Stimulated activated CD8-positive, alpha-beta memory T cell treated with anti-CD3 and anti-CD28 coated beads, Interleukin-7, amount 100 ng/mL, for 1 hour (primary cell): ENCODE measurements at places on chromosomes 4 and X.
A peak's percentile ranks its signal among the peaks of the same experiment; 100 is the strongest.

GRCh38 chr4:171101845-171102244, 711.4 kb upstream of the GALNTL6 start:
- no peak for DNase-seq

- no peak for DNase-seq
These were observed 850 bp downstream of the IGBP1 start for GRCh38 chrX:70134116-70134477.

GRCh38 chrX:130393451-130394074, 8.1 kb upstream of the GPR119 start:
- no peak for DNase-seq

DNA sequence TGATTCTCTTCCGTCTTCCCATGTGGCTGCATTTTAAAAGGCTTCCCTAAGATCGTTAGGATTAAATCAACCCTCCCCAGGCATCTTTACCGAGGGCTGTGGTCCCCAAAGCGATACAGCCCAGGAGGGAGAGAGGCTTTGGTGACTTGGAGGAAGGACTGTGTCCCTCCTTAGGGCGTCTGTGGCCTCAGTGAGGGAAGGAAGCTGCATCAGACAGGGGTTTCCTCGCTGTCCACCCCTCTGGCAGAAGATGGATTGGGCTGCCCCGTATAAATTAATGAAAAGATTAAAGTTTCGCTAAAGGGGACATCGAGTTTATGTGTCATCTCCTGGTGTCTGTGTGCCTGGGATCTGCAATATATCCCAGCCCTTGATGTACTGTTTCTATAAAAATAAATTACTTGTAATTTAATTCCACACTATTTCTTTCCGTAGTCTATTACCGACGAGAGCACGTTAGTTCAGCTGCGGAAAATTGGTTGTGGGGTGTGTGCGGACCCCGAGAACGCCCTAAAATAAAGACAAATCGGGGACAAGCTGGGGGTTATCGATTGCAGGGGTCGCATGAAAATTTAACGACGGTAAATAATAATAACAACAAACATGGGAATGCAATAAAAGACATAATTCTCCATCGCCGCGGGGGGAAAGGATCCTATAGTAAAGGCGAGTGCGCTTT, 6.5 kb downstream of the SHOX start:
- no peak for DNase-seq

DNA sequence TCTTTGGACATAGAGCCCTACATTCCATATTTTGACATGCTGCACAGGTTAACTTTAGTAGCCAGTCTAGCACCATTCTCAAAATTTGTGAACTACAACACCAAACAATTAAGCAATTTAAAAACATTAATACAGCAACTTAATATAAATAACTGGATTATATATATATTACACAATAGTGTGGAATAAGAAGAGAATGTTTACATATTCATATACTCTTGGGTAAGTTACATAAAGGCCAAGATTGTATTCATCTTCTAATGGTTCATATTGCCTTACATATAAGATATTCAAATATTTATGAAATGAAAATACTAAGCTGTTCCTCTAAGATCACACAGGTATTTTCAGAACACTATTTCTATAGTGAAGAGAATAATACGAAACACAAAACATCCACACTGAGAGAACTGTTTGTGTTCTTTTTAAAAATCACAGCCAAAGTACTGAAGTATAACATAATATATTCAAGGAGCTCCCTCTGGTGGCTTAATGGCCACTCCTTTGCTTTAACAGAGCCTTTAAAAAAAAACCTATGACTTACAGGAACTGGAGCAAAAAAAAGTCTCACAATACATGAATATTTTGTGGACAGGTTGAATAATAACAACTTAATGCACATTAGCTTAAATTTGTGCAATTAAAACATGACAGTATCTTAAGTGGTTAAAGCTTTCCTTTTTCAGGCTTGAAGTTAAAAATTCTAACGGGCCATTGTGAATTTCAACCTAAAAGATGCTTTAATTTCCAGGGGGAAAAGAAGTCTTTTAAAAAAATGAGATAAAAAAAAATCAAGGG, 46.2 kb downstream of the NEK1 start:
- no peak for DNase-seq

DNA sequence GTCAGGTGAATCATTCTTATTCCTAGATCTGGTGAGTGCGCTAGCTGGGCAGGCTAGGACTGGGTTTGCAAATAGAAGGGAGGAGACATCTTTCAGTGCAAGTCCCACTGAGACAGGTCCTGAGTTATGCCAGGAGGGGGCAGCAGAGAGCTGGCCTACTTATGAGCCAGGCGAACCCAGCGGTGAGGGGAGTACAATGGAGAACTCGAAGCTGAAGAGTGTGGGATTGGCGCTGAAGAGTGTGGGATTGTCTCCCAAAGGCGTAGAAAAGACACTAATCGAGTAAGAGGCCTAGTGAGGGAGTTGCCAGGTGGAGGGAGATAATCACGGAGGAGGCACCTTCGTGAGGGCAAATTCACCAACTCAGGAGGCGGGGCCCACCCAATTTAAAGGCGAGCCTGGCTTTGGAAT, 91.7 kb upstream of the CXorf66 start:
- peak; percentile 13 for DNase-seq

DNA sequence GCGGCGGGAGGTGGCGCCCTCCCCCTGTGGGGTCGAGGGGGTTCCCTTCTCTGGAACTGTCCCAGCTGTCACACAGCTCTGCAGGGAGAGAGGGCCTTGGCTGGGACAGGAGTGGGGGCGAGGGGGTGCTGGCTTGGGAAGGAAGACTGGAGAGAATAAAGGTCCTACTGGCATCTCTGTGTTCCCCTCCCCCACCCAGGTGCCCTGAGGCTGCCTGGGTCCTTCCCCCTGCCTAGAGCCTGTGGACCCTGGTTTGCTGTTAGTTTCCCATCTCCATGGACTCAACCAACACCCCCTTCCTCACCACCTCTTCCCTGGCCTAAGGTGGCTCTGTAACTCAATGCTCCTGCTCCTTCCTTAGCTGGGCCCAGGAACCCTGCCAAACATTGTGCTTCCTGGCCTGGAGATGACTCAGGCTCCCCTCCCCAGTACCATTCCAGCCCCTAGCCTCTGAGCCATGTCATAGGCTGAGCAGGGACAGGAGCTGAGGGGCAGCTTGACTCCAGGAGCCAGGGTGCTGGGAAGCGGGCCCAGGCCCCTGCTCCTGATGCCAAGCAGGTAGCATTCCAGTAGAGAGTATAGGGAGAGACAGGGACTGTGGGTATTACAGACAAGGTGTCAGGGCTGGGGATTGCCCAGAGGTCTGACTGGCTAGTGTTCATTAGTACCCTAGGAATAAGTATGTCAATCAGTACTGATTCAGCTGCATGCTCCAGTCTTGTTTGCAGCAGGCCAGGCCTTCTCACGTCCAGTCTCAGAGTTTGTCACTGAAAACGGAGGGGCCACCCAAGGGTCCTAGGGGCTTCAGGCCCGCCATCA, 100.7 kb downstream of the EFNB1 start:
- no peak for DNase-seq

DNA sequence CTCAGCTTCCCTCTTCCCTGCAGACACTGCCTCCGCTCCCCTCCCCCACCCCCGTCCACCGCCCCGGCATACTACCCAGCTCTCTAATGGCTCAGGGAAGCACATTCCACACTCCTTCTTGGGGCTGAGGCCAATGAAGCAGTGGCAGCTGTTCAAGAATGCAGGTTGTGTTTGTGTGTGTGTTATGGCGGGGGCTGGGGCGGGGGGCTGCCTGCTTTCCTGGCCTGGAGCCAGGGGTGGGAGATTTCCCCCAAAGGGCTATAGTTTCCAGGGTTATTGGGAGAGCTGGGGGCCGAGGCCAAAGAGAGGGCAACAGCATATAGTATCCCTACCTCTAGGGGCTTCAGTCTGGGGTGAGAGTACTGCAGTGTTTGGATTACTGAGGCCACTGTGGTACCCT, 149.4 kb downstream of the EFNB1 start:
- no peak for DNase-seq

- no peak for DNase-seq
These were observed 125.0 kb upstream of the EDNRA start for GRCh38 chr4:147355847-147356246.

DNA sequence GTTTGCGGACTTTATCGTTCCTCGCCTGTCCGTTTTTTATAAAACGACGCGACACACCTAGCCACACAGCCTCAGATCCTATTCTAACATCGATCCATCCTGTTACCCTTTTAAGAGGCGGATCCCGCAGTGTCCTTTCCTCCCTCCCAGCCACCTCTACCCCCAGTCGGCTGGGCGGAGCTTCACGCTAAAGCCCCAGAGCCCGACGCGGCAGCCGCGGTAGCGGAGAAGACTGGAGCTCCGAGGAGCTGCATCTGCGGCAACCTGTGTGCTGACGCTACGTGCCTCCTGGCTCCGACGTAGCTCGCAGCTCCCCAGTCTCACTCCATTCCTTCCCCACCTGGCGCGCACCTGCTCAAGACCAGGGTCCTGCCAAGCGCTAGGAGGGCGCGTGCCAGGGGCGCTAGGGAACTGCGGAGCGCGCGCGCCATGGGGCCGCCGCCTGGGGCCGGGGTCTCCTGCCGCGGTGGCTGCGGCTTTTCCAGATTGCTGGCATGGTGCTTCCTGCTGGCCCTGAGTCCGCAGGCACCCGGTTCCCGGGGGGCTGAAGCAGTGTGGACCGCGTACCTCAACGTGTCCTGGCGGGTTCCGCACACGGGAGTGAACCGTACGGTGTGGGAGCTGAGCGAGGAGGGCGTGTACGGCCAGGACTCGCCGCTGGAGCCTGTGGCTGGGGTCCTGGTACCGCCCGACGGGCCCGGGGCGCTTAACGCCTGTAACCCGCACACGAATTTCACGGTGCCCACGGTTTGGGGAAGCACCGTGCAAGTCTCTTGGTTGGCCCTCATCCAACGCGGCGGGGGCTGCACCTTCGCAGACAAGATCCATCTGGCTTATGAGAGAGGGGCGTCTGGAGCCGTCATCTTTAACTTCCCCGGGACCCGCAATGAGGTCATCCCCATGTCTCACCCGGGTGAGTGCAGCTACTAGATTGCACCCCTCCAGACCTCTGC, at the start of gene RNF128:
TSS of gene RNF128 (plus strand) at position 217 of the 953 bp plus-strand sequence. CDS start at position 430, 213 bp downstream.
- no peak for DNase-seq

DNA sequence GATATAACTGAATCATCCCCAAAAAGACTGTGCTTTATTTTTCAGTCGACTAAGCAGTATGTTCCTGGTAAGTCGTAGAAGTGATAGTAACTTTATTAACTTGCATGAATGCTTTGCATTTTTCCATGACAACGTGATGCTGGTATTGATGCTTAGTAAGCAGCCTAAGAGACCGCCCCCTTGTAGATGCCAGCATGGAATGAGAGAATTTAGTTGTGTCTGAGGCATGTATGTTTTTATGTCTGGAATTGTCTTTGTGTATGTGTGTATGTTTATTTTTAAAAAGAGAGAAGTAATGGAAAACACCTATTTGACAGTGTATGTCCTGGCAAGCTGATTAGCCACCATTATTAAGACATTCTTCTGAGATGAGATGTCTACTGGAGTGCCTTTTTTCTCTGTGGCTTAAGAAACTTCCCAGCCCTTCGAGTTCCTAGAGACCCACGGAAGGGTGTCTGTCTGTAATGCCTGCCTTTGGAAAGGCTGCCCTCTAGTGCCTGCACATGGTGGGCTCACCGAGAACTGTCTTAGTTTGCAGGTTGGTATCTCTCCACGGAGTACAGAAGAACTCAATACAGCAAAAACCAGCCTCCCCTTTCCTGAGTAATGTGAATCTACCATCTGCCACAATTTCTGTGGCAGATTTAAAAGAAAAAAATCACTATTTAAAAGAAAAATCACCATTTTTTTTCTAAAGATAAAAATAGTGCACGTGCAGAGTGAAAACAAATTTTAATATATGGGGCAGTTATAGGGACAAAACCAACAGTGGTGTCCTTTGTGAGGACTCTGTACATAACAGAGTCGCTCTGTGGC, 85.9 kb downstream of the AASDH start:
- DNase-seq, result peak; percentile 11

DNA sequence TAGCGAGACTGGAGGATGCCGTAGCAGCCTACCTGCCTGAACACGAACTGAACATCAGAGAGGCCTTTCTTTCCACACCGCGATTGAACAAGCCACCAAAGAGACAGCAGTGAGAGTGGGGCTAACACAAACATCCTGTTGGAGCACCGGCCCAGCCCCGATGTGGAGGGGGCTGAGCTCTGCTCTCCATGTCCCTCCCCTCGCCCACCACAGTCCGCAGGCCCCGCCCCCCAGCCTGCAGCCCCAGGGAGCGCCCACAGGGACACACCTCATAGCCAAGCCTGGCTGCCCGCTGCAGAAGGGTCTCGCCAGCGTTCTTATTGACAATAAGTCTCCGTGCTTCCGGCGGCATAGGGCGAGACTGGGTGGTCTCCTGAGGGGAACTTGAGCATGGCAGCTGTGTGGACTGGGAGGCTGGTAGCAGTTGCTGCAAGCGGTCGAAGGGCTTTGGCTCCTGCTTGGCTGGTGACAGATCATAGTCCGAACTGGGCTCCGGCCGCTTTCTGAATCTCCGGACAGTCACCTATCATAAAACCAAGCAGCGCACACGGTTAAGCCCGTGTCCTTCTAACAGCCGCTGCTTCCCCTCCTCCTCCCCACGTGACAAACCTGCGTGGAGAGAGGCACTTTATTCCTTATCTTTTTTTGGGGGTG, 35.8 kb downstream of the BCOR start:
- no peak for DNase-seq

GRCh38 chrX:15750611-15751154, 12.6 kb downstream of the CA5B start:
- no peak for DNase-seq
